ENCODE measurements at places on chromosomes 3 and 15.

DNA sequence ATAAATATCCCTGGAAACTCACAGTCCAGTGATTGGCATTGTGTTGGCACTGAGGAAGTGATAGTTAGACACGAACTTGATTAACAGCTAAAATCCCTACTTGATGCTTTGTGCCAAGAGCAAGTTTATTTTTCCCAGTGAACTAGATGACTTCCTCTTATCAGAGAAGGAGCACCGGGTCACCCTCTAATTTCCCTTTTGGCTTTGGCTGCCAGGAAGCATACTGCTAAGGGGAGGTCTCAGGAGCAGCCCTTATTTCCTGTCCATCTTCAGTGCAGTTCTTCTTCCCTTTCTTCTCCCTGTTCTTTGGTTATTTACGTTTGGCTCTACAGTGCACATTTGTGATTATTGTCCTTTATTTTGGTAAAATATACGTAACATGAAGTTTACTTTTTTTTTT is 13.0 kb downstream of the FBLN2 start:
- DNase-seq: no peak

DNA sequence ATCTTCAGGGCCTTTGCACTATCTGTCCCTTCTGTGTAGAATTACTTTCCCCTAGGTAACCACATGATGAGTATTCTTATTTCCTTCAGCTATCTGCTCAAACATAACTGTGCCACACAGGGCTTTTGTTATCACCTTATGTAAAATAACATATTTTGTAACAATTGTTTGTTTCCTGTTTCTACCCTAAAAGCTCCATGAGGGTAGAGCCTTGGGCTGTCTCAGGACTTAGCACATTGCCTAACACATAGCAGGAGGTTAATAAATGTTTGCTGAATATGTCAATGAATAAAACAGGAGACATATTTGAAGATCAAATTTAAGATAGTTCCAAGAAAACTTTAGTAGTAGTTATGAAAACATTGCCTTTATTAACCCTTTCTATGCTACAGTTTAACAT is 14.7 kb downstream of the VGLL3 start:
- DNase-seq: no peak

DNA sequence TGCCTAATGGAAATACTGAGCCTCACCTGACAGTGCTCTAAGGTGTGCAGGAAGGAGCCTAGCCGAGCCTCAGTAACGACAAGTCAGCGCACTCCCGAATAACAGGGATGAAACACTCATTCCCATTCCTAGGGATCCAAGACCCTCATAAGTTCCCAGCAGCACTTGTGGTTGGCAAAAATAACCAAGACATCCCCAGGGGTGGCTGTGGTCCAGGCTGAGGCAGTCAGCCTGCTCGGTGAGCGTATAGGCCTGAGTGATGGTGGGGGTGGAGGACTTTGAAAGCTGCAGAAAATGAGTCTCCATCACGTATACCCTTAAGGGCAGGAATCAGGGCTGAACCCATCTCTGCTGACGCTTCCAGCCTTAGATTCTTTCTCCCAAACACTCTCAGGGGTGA is 120.1 kb downstream of the SMAD6 start:
- DNase-seq: peak; percentile 54

DNA sequence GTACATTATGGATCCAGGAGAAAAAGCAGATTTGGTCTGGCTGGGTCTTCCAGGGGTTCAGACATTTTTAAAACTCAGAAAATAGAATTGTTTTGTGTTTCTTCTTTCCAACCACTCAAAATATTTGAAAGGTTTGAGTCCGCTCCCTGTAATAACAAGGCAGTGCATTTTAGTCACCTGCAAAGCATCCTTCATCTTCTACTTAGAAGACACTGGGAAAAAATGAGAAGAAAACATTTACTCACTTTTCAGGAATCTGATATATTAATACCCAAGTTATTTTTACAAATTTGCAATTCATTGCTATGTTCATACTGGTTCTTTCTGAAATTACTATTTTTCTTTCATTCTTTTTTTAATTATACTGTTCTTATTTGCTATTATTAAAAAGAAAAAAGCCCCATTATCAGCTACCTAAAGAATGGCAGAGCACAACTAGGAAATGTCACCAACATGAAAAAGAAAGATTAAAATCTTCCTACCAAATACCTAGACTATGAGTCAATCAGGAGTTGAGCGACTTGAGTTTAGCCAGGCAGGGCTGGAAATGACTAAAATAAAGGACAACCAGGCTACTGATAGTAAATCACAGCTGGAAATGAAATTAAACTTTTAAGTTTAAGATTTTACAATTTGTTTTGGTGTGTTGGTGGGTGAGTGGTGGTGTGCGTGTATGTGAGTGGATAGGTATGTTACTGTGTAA is 280.3 kb upstream of the THBS1 start:
- peak; percentile 89 for DNase-seq

DNA sequence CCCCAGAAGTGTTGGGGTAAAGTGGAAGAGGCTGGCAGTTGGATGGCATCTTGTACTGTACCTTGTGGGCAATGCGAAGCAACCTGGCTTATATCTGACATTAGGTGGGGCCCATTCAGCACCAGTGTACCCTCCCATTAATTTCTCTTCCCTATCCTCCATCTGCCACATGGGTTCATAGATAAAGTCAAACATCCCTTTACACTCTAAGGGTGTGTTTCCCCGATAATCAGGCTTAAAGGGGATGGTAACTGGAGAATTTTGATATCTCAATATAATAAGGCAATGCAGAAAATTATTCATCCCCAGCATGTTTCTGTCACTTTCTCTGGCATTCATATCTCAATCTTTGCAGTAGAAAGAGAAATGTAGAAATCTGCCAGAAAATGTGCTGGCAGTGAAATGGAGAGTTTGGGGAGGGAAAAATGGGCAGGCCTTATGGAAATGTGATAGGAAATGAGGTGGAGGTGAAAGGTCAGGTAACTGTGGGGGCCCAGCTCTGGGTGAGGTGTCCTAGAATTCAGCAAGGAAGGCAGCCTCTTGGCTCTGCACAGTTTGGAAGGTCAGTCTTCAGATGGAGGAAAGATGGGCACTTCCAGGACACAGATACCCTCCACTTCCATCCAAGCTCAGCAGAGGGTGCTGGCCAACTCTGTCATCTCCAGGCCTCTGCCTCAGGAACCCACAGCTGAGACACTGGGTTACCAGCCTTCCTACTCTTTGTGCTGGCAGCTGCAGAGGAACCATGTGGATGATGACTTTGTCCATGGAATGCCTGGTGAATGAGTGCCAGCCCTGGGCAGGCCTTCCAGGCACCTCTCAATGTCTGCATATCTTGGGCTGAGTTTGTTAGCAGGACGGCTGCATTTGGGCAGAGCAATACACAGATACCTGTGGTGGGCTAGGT is 325.9 kb upstream of the CTDSPL start:
- DNase-seq: no peak

- no peak for DNase-seq
Measured at GRCh38 chr3:187612656-187613055, 57.5 kb downstream of the SST start.

DNA sequence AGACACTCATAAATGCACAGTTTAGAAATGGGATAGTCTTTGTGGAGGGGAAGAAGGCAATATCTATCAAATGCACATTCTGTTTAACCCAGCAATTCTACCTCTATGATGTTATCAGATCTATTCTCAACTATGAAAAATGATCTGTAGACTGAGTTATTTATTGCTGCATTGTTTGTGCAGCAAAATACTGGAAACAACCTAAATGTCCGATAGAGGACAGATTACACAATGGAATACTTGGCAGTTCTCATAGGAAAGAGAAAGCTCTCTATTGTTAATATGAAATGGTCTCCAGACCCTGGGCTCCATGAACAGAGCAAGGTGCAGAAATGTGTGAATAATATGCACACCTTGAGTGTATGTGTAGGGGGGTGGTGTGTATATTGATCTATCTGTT is 49.0 kb upstream of the SELENOK start:
- no peak for DNase-seq

GRCh38 chr3:139935016-139935865 is at the start of gene CLSTN2:
TSS of gene CLSTN2 (plus strand) at chr3:139935185.
- DNase-seq: peak; percentile 50

DNA sequence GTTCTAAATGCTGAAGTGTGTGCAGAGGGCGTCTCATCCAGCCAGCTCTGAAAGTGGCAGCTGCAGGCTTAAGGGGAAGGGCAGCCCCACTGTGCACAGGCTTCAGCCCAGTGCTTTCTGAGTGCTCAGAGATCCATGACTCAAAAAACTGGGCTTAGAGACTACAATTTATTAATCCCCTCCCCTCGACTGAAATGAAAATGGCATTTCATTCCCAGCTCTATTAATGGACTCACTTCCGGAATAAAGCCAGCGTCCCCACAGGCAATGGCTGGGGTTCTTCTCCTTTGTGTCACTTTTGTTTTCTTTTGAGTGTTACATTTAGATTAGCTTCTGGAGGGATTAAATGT is 55.5 kb upstream of the PLXNA1 start:
- DNase-seq: peak; percentile 42

All from fibroblast of skin of back (primary cell).